ENCODE measurements at places on chromosomes 5 and 9. TPM values are rescaled to one million over a fixed set of nuclear protein-coding genes. Genes with fewer than 3 reads are reported as not detected.

DNA sequence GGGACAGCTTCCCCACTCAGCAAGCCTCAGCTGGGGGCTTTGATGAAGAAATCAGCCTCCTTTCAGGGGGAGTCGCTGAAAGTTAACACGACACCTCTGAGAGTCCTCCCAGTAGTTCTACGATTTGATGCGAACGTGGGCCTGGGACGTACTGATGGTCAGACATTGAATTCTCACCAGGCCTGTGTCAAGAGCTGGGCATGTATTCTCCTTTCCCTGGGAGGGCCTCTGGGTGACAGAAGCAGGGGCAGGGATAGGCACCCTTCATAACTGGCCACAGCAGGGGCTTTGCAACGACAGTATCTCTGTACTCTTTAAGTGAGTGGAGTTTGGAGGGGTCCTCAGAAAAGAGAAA, 15.6 kb upstream of the COL5A1 start:
- H3K4me3 ChIP-seq = no peak overlapping the region
- H3K36me3 ChIP-seq = no peaks in the 10 kb centered on the region

Gene DIPK1B
- 188 TPM for total RNA-seq

DNA sequence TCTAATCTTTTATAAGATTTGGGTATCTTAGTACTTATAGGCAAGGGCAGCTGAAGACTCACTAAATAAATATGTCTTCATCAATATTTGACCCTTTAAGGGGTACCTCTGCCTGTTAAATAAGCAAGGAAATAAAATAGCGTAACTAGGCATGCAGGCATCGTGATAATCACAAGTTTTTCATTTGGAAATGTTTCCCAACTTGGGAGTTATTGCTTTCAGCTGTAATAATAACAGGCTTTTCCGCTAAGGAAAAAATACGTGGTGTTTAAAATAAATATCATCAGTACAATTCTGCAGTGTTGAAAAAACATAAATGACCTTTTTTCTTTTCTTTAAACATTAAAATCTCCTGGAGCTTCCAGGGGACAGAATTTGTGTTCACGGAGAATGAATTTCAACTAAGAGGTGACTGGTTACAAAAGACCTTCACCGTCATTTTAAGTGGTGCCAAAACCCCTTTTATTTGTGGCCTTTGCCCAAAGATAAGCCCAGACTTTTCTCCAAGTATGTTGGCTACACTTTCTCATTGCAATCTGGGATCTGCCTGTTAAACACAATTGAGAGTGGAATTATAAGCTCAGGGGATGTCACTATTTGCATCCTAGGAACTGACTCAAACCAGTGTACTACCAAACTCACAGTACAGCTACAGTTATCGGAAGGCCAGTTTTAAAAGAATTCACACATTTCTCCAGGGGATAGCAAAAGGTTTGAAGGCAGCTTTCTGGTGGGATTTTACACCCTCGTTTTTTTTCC, 218.6 kb downstream of the FBXL7 start:
- peaks cover 13% of the 10 kb centered on the region for H3K4me1 ChIP-seq
- DNase-seq = no peak
- no peak overlapping the region for H3K27ac ChIP-seq
- no peaks in the 10 kb centered on the region for H3K36me3 ChIP-seq

- peak; percentile 88 for DNase-seq
- H3K4me3 ChIP-seq = no peak overlapping the region
- no peaks in the 10 kb centered on the region for H3K27me3 ChIP-seq
These were observed 24.6 kb upstream of the SVEP1 start for GRCh38 chr9:110604171-110604601.

Gene HTR1A
- total RNA-seq = not detected

GRCh38 chr5:146753641-146754040, 124.9 kb downstream of the PPP2R2B start:
- H3K4me3 ChIP-seq = no peak overlapping the region
- no peak overlapping the region for H3K27ac ChIP-seq
- H3K36me3 ChIP-seq = no peaks in the 10 kb centered on the region
- no peak for DNase-seq
- H3K27me3 ChIP-seq = no peaks in the 10 kb centered on the region
- no peaks in the 10 kb centered on the region for H3K4me1 ChIP-seq

Gene CCNJL
- 14.2 TPM for total RNA-seq

- H3K27me3 ChIP-seq = no peaks in the 10 kb centered on the region
- no peaks in the 10 kb centered on the region for H3K4me1 ChIP-seq
- H3K36me3 ChIP-seq = peaks cover 5% of the 10 kb centered on the region
These were observed 81.4 kb downstream of the USP20 start for GRCh38 chr9:129916707-129917106.

Data from cardiac muscle cell (in vitro differentiated cells and primary cell).